Stimulated activated CD4-positive, alpha-beta T cell treated with anti-CD3 and anti-CD28 coated beads, Interleukin-1b, Interleukin-23, amount 100 ng/mL, for 1 hour (primary cell): ENCODE measurements at places on chromosomes 1 and 21.

GRCh38 chr1:204513117-204513716 is 3.0 kb upstream of the MDM4 start:
- DNase-seq = no peak

GRCh38 chr21:33828083-33828482 is 87.5 kb downstream of the ATP5PO start:
- DNase-seq = no peak

DNA sequence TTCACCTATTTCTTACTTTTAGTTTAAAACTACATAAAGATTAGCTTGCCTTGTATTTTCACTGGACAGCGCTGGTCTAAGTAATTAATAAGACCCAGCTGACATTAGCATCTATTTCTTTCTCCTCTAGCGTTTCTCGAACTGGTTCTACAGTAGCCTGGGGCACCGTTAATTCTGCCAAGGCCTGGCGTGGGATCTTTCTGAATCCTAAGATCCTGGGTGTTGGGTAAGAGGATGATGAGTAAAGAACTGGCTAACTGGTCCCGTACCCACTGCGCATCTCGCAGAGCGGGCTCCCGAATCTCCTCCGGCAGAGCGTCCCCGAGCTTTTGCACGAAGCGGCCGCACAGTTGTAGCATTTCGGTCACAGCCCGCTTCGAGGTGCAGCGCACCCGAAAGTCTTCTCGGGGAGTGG is 309 bp downstream of the NSL1 start:
- DNase-seq = no peak

DNA sequence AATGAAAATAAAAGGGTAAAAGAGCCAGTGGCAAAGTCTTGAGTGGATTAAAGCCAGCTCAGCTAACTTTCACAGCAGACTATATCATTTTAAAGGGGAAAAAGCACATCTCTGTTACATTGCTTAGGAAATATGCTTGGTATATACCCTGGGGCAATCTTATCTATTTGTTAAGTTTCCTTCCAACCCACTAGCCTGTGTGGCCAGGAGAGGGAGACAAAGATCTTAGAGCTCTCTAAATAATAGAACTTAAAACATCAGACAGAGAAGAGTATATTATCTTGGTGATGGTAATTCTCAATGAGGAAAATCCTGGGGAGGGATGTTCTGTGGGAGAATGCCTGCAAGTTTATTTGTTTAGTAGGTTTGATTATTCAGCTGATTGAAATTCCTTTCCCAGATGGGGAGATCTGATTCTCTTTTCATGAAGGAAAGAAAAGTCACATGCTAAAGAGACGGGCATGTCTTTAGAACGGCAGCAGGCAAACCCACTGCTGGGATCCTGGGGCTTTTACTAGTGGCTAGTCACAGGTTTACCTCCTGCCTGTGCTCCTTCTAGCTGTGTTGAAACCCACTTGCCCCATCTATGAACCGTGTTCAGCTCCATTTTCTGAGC is 3.6 kb downstream of the KCNE2 start:
- DNase-seq = no peak

GRCh38 chr1:10280439-10281350 is 70.3 kb downstream of the KIF1B start:
- DNase-seq = no peak

- DNase-seq = no peak
Observed at GRCh38 chr21:46392921-46393320, 65.8 kb upstream of the DIP2A start.

DNA sequence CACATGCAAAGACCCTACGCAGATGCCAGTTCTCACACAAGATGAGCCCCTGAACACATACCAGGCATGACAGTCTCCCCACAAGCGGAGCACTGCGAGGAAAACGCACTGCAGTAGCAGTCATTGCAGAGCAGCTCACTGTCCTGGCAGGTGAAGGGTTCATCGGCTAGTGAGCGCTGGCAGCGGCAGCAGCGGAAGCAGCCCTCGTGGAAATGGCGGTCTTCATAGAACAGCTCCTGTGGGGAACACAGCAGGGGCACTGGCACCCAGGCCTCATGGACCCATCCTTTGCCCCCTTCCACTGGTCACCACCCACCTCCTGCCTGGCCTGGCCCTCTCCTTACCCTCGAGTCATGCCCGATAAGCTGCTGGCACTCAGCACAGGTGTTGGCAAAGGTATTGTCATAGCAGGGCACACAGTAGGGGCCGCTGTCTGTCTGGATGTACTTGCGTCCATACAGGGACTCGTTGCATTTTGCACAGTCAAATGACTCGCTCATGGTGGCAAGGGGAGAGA is 6.3 kb downstream of the FHL3 start:
- no peak for DNase-seq

DNA sequence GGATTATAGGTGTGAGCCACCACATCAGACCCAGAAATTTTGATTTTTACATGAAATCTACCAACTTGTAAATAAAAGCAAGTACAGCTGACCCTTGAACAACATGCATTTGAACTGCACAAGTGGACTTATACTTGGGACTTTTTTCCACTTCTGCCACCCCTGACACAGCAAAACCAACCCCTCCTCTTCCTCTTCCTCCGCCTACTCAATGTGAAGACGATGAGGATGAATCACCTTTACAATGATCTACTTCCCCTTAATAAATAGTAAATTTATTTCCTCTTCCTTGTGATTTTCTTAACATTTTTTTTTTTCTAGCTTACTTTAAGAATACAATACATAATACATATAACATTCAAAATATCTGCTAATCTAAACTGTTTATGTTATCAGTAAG is 17.5 kb upstream of the YRDC start:
- no peak for DNase-seq

DNA sequence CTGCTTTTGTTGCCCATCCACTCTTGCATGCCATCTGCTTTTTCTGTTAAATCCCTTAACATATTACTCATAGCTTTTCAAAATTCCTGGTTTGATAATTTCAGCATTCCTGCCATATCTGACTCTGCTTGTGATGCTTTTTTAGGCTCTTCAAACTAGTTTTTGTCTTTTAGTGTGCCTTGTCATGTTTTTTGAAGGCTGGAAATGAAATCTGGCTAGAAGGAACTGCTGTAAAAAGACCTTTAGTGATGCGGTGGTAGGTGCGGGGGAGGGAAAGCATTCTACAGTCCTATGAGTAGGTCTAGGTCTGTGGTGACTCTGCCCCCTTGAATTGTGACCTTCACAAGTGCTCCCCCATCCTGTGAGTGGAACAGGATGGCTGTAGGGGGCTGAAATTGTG is 15.0 kb upstream of the S100B start:
- DNase-seq = no peak

DNA sequence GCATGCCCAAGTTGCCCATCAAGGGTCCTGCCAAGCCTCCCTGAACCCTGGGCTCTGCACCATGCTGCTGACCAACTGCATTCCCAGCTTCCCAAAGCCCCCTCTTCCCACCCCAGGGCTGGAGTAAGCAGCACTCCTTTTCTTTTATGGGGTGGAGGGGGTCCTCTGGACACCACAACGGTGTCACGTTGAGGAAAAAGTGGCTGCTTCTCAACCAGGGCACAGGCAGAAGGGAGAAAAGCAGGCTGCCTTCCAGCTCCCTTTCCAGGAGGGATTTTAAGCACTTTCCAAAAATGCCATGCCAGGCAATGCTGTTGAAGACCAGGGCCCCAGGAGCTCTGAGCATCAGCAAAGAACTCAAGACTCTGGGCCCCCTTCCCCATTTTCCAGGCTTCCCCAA is 691 bp downstream of the RIMS3 start:
- no peak for DNase-seq

DNA sequence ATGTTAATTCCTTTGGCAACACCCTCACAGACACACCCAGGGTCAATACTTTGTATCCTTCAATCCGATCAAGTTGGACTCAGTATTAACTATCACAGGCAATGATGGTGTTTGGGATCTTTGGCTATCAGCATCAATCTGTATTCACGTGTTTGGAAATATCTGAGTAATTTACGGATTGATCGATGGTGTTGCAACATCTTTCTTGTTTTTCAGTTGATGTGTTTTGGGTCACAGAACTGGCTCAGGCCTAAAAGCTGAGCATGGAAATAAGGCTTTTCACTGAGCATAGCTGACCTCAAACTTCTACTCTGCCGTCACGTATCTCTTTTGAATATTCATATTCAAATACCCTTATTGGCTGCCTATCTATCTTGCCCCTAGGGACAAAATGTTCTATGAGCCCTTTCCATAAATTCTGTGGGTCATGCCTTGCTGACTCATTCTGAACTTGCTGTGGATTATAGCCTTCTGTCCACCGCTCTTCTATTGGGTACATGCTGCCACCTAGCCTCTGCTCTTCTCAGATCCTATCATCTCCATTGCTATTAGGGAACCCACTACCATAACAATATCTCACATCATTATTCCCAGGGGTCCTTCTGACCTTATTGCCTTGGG is 156.0 kb downstream of the PDE4B start:
- DNase-seq = no peak

DNA sequence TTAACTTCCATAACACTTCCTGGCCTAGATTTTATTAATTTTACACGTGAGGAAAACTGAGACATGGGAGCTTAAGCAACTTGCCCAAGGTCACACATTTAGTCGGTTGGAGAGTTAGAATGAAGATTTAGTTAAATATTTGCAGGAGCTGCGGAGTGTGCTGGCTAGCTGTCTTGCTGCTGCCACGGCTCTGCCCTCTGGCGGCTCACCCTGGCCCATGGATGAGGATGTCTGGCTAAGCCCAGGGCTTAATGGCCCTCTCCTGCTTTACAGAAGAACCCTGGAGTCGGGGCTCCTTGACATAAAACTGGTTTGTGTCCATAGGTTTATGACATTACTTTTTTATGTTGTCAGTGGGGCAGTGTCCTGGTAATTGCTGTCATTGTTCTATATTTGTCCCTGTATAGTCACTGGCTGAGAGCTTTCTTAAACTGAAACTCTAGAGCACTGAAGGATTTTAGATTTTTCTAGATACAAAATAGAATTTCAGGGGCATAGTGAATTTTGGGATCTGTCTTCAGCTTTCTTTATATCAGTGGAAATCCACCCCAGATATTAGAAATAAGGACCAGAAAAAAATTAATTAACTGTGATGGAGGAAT is 88.9 kb upstream of the WLS start:
- DNase-seq = no peak

- DNase-seq = no peak
Observed at GRCh38 chr1:21064057-21064456, 112.6 kb downstream of the EIF4G3 start.

GRCh38 chr21:45894450-45894825 is 87.1 kb upstream of the COL6A1 start:
- DNase-seq = no peak
